ENCODE measurements at places on chromosomes 11 and 22.

DNA sequence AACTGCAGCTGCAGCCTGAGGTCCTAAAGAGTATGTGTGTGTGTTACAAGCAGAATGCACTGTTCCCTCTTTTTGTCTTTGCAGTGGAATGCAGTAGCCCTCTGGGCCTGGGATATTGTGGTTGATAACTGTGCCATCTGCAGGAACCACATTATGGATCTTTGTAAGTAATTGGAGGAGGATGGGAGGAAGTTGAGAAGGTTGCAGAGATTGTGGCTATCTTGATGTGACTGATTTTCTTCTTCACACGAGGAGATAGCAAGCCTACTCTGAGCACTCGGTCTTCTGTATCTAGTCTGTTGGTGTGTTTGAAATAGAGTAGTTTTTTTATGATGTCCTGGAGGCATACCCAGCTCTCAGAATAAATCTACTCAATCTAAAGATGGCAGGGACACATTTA is 2.3 kb downstream of the RBX1 start:
- no peak for DNase-seq

DNA sequence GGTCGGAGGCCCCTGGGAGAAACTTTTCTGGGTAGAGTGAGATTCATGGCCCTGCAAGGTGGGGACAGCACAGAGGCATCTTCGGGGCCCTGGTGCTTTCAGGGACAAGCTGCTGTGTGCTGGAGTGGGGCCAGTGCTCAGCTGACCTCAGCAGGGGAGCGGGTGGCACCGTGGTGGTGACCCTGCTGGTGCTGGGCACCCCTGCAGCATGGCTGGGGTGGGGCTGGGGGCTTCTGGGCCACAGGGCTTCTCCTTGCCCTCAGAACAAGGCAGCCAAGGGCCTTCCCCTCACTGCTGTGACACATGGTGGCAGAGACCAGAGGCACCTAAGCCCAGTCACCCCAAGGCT is 24.9 kb upstream of the GNB1L start:
- no peak for DNase-seq

GRCh38 chr11:119356349-119357031 is 10.0 kb upstream of the MFRP start:
- DNase-seq, result peak; percentile 53

- no peak for DNase-seq
Observed at GRCh38 chr11:74696500-74696899, 34.7 kb downstream of the CHRDL2 start.

DNA sequence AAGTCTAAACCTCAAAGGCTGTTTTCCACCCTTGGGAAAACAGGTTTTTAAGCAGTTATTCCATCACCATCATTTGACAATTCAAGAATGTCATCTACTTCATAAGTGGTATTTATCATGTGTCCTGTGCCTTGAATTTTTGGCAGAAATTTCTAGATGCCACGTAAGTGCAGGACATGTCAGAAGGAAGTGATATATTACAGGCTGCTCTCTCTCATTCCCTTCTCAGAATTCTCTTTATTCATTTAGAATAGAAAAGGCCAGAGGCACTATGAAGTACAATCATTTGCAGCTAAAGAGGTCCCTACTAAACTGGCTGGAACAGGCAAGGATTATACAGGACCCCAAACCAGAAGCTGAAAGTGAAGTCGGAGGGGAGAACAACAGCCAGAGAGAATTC is 11.9 kb downstream of the RBFOX2 start:
- DNase-seq, result no peak
